ENCODE measurements at places on chromosomes 3 and 15. TPM values are rescaled to one million over a fixed set of nuclear protein-coding genes. Genes with fewer than 3 reads are reported as not detected.

The MTMR10 gene
- 11.4 TPM for total RNA-seq

The GHSR gene
- not detected for total RNA-seq

The SLC12A6 gene
- total RNA-seq, result 5.8 TPM

The SLC9C1 gene
- not detected for total RNA-seq

The CORO2B gene
- total RNA-seq, result 3.7 TPM

The GUCA1C gene
- total RNA-seq, result not detected

The P3H2 gene
- 42.0 TPM for total RNA-seq

The PTX3 gene
- 0.80 TPM for total RNA-seq

The ACTC1 gene
- 0.52 TPM for total RNA-seq

The TEX55 gene
- not detected for total RNA-seq

The SUSD5 gene
- total RNA-seq, result 3.8 TPM

The MUC20 gene
- total RNA-seq, result 0.59 TPM

The ADGRG7 gene
- not detected for total RNA-seq

The MKRN2OS gene
- not detected for total RNA-seq

The MYRIP gene
- total RNA-seq, result not detected

The BRK1 gene
- total RNA-seq, result 169 TPM

The PLSCR4 gene
- total RNA-seq, result 4.4 TPM

The PLXNB1 gene
- 13.2 TPM for total RNA-seq

The ALG1L2 gene
- not detected for total RNA-seq

The CPLX3 gene
- not detected for total RNA-seq

The C15orf40 gene
- total RNA-seq, result 43.2 TPM

The ITPR1 gene
- total RNA-seq, result 6.6 TPM

The EFHB gene
- total RNA-seq, result 0.39 TPM

The CTXN2 gene
- 0.02 TPM for total RNA-seq

The CLRN1 gene
- not detected for total RNA-seq

The NR2E3 gene
- 0.18 TPM for total RNA-seq

The ITGA11 gene
- 2.9 TPM for total RNA-seq

The RARB gene
- total RNA-seq, result 6.6 TPM

The THRB gene
- total RNA-seq, result 1.8 TPM

The PP2D1 gene
- total RNA-seq, result not detected

The P2RY12 gene
- not detected for total RNA-seq

The ADAMTS9 gene
- 0.55 TPM for total RNA-seq

The USP8 gene
- total RNA-seq, result 48.9 TPM
